Small intestine (tissue), 16 donors: ENCODE measurements at places on chromosomes 1 and 21.

GRCh38 chr1:55631509-55631908 is 416.3 kb upstream of the USP24 start:
- no peak for DNase-seq

DNA sequence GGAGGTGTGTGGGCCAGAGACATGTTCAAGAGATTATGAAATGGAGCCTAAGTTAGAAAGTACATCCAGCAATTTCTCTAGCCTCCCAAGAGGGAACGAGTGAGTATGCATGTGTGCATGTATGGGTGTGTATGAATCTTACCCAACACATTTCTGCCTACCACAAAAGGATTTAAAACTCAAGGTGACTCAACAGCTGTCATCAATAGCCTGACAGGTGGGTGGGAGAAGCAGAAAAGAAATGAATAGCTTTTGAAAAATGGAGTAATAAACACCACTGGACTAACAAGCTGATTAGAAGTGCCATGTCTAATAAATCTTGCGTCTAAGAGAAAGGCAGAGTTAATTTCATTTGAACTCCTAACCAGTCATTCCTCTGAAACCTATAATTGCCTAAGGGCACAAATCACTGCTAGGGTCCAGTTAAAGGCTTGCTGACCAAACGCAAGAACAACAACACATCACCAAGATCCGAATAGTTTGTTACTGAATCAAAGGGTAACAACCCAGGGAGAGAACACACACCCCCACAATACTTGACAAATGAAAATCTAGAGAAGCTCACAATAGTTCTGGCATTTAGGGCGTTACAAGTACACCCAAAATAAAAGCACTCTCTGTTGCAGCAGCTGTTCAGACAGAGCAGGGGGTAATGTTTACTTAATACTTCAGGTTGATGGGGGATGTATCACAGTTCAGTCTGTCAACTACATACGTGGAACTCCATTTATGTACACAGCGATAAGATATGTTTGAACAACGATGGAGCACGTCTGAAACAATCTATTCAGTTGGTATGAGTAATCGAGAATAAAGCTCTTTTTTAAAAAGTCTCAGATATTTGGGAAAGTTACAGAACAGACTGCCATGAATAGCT is 1.4 kb downstream of the KIAA0319L start:
- peak; percentile 63 for DNase-seq

DNA sequence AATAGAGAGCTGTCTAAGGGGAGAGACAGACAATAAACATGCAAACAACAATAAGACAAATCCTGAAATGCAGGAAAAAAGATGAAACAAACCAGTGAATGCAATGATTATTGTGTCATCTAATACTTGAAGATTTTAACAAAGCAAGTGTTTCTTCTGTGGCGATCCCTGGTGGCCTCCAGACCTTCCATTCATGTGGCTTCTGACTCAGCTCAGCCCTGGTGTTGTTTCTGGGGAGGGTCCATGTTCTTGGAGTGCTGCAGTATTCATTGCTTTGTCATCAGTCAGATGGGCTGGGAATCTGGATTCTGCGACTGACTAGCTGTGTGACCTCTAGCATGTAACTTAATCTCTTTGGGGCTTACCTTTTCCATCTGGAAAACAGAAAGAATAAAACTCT is 1.5 kb upstream of the C2CD4D start:
- DNase-seq = no peak

DNA sequence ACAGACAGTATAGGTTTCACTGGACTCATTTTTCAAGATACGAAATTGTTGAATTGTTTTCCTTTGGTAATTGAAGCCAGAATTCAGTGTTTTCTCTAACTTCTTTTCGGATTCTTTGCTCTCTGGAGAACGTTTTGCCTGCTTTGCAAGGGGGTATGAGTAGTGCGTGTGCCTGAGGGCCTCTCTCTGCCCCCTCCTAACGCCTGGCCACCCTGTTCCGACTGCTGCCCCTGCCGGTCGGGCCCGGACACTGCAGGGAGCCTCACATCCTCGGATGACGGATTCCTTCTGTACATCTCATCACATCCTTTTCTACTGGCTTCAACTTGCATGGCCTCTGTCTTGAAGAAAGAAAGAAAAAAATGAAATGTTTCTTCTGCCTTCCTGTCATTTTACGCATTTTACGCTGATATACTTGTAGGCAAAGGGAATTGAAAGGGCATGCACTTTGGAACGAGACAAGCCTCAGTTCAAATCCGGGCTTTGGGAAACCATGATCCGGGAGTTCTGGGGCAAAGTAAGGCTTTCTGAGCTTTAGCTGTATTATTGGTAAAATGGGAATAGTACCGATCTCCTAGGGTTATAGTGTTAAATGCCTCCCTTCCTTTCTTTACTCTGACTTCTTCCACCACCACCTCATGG is 65.1 kb downstream of the DISC1 start:
- peak; percentile 34 for DNase-seq

DNA sequence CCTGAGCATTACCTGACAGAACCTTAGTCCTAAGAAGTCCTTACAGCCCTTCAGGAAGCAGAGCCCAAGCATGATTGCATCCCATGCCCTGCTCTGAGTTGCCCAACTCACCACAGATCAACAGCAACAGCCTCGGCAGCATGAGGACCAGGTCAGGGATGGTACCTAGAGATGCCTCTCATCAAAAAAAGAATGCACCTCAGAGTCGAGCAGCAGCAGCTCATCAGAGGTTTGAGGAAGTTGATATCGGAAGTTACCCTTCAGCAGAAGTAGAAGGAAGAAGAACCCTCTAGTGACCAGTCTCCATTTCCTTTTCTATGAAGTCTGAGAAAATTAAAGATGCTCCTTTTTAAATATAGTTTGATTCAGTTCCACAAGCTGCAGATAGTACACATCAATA is at the start of gene FCRL1:
TSS of gene FCRL1 (minus strand) at position 225 of the 400 bp plus-strand sequence. CDS start at position 142, 83 bp downstream.
- DNase-seq = no peak
